ENCODE measurements at places on chromosomes 6 and 20.

DNA sequence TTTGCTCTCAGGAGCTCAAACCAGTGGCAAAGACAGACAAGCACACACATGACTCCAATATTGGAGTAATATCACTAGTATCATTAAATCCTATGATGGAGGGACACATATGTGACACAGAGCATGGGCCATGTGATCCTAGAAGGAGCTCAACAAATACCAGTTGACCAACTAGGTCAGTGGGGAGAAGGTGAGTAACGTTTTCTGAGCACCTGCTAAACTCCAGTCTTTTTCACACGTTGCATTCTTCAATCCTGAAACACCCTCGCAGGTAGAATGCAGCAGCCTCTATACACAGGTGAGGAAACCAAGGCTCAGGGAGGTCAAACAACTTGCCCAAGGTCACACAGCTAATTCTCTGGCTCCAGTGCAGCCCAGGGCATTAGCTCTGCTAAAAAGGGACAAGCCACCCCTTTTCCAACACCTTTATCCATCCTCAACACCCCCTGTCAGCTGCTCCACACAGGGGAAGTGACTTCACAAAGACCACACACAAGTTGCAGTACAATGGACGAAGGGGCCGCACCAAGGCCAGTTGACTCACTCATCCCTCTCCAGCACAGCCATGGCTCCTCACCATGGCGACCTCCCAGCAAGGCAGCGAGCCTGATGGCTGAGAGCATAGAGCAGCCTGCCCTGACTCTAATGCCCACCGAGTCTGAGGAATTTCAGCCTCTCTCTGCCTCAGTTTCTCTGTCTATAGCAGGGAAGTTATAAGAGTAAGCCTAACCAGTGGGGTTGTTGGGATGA lies 4.4 kb downstream of the CAPN11 start:
- no peak for DNase-seq

DNA sequence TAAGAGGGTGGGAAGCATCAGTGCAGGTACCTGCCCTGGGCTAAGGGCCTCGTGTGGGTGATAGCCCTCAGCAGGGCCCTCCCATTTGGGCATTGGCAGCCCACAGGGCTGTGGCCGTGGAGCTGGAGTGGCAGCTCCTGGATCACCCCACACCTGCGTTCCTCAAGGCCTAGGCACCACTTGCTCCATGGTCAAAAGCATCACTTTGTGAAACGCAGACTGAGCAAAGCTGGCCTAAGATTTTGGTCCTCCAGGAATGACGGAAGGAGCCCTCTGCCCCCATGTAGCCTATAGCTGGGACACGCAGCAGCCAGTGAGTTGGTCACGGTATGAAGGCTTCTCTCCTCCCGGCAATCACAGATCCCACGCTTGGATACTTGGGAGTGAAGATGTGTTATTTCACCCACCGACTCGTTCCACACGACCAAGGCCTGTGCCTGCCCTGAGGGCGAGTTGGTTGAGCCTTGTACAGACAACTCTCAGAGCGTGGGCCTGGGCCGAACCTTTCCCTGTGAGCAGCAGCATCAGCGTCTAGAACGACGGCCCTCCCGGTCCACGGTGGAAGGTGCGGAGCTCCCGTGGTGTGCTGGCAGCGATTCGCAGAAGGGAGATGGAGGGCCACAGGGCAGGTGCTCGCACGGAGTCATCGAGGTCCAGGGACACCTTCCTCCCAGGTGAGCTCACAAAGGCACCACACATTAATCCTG lies 39.7 kb downstream of the THBS2 start:
- no peak for DNase-seq

DNA sequence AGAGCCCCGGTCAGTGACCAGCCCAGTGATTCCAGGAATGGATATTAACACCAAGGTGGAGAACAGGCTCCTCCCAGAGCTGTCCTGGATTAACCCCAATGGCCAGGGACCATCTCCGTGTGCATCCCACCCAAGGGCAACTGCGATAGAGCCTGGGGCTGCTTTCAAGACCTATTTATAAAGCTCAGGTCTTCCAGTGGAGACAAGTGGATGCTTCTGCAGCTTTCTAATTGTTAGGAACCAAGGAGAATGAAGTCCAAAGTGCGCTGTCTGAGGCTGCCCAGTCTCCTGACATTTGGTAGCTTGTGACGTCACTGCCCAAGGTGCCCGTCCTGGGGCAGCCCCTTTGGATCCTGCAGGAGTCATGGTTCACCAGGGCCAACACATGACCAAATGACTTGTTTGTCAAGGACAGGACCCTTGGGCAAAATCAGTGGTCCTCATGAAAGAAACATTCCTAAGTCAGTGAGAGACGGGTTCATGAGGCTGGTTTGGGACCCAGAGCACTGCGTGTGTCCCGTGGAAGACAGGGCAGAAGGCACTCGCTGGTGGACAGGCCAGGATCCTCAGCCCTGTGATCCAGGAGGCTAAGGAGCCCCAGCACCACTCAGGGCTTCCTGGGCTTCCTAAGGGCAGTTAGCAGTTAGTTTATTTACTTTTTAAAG lies 174.9 kb downstream of the ANKRD60 start:
- DNase-seq = no peak

GRCh38 chr20:45578231-45578630 lies 853 bp downstream of the WFDC8 start:
- no peak for DNase-seq

GRCh38 chr6:17391976-17392375 lies 1.4 kb upstream of the CAP2 start:
- DNase-seq = no peak

GRCh38 chr6:38453861-38454260 lies 185.9 kb downstream of the BTBD9 start:
- no peak for DNase-seq

GRCh38 chr20:53942973-53943372 lies 127.4 kb downstream of the BCAS1 start:
- DNase-seq = no peak

GRCh38 chr20:46831633-46832011 lies 63.0 kb upstream of the EYA2 start:
- DNase-seq = no peak

DNA sequence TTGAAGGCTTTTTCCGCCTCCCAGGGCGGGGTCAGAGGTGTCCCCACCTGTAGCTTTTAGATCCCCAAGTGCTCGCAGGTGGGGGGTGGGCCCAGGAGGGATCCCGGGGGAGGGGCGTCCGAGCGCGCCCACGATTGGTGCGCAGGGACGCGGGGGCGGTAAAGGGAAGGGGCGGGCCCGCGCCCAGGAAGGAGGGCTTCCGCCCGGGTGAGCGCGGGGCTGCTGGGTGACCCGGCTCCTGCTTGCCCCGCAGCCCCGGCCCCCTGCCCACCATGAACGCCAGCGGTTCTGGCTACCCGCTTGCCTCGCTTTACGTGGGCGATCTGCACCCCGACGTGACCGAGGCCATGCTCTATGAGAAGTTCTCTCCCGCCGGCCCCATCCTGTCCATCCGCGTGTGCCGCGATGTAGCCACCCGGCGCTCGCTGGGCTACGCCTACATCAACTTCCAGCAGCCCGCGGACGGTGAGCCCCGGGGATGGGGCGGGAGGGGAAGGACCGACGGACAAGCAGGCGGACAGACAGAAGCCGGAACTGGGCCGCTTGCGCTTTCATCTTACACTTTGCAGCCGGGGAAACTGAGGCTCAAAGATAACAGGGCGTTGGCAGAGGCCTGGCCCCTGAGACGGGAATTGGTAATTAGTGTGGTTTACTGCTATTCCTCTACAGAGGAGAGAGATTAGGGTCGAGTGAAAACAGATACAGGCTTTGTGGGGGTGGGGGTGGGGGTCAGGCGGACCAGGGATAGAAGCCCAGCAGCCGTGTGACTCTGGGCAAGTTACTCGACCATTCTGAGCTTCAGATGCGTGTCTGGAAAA lies at the start of gene PABPC1L:
Gene PABPC1L (plus strand): TSS at position 189 of the 818 bp plus-strand sequence. CDS start 84 bp downstream, at position 273.
- no peak for DNase-seq

GRCh38 chr20:38181207-38181801 lies 16.2 kb upstream of the TGM2 start:
- no peak for DNase-seq

- DNase-seq = no peak
Observed at GRCh38 chr6:91580635-91581034, 993.8 kb upstream of the MAP3K7 start.

- DNase-seq = peak; percentile 10
Observed at GRCh38 chr20:56373942-56374341, 15.2 kb downstream of the FAM210B start.

DNA sequence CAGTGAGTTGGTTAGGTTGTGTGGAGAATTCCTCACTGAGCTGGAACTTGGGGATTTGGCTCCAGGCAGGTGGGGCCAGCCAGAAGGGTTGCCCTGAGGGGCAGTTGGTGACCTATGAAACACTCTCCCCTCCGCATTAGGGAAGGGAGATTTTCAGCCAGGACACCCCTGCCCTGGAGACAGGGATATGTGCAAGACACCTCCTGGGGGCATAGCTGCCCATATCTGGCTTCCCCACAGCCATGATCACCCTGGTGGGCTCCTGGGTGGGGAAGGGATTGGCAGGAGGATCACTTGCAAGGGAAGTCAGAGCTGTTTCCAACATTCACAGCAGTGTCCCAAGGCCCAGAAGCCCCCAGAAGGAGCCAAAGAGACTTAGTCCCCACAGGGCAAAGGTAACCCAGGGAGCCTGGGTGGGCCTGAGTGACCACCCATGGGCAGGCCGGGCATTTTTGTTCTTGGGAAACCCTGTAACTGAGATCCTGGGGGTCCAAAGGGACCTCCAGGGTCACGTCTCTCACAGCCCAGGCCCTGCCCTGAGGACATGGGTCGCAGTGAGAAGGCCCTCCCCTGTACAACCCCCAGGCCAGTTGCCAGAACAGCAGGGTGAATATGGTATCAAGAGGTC lies 145.8 kb downstream of the MRPL14 start:
- DNase-seq = no peak

GRCh38 chr20:24411003-24411833 lies 58.2 kb upstream of the SYNDIG1 start:
- DNase-seq = no peak

DNA sequence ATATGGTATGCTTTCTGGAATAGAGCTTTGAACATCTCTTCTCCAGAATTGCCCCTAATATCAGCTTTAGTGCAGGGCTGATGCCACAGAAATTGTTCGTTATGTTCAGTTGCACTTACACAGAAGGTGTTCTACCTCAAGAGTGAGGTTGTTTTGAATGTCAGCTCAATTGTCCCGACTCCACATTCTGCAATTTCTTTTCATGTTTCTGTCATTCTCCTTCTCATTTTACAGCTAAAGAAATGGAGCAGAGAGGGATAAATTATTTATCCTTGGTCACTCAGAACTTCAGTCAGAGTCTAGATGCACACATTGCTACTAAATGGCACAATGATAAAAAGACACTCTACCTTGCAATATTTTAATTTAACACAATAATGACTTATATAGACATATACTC lies 137.0 kb upstream of the CCN2 start:
- no peak for DNase-seq

DNA sequence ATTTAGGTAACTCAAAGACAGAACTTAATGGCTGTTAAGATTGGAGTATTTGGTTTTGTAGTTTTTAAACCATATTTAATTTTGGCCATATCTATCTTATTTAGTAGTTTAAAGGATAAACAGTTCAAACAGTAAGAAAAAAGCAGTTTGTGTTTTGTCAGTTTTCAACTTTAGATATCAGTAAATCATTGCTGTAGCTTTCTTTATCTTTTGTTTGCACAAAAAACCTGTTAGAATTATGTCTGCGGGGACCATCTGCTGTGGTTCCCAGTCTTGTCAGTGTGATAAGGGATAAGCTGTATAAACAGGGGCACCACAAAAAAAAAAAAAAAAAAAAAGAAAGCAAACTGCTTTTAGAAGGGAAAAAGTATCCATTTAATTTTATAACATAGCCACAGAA lies 40.9 kb downstream of the CDKAL1 start:
- DNase-seq = peak; percentile 38

- DNase-seq = no peak
Observed at GRCh38 chr20:5195655-5196054, 68.8 kb downstream of the CDS2 start.

- DNase-seq = no peak
Observed at GRCh38 chr20:59320854-59321647, 20.6 kb downstream of the EDN3 start.

DNA sequence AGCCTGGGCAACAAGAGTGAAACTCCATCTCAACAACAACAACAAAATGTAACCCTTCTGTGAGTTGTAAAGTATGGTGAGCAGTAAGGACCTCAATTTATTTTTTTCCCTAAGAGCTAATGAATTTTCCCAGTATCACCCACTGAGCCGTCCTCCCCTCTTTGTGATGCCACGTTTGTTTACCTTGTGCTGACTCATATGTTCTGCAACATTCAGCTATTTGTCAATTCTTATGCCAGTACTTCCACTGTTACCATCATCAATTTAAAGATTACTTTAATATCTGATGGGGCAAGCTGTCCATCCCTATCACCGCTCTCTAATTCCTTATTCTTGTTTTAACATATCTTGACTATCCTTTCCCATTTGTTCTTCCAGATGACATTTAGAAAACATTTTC lies 37.5 kb downstream of the MAK start:
- DNase-seq = peak; percentile 34

DNA sequence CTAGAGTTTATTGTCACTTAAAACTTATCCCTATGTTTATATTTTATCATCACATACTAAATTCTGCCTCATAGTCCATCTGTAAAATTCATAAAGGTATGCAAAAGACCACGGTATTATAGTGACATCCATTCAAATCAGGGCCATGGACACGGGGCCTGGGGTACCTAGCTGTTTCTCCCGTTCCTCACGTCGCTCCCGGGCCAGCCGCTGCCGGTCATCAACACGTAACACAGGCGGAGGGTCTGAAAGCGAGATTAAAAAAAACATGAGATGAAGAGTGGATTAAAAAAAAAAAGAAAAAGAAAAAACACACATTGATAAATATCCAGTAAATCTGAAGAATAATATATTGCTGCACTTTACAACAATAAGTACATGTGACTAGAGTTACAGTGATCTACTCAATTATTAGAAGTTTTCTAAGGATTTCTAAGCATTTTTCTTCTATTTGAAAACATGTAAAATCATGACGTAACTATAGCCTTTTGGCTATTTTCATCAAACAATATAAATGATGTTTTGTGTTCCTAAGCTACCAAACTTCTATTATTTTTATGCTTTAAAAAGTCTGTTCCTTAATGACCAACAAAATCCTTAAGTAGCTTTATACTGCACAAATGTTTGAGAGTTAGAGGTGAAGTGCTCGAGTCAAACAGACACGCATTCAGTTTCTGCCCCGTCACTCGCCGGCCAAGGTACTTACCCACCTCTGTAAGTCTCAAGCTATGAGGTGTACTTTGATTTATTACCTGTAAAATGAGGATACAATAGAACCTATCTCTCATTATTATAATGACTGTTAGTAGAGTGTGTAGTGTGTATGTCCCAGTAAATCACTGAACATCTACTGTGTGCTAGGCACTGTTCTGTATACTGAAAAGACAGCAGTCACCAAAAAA lies 122.1 kb upstream of the BCLAF1 start:
- DNase-seq = no peak

DNA sequence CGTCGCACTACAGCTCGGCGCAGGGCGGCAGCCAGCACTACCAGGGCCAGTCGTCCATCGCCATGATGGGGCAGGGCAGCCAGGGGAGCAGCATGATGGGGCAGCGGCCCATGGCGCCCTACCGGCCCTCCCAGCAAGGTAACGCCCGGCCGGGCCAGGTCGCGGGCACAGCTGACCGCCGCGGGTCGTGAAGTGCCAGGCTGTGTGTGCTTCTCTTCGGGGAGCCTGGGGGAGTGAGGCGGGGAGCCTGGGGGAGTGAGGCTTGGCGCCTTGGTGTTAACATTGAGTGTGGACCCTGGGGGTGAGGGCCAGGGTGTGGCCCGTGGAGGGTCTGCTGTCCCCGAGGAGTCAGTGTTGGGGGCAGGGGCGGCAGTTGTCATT lies 19.4 kb upstream of the MTG2 start:
- DNase-seq = no peak

- peak; percentile 60 for DNase-seq
Observed at GRCh38 chr20:38764567-38765318, 16.5 kb downstream of the ACTR5 start.

GRCh38 chr20:492159-492558 lies 29.8 kb upstream of the TBC1D20 start:
- DNase-seq = no peak
